ENCODE measurements at places on chromosomes 4 and X.
A peak's percentile ranks its signal among the peaks of the same experiment; 100 is the strongest.

- DNase-seq = peak; percentile 4
Measured at GRCh38 chr4:183158062-183158461, 59.0 kb downstream of the WWC2 start.

DNA sequence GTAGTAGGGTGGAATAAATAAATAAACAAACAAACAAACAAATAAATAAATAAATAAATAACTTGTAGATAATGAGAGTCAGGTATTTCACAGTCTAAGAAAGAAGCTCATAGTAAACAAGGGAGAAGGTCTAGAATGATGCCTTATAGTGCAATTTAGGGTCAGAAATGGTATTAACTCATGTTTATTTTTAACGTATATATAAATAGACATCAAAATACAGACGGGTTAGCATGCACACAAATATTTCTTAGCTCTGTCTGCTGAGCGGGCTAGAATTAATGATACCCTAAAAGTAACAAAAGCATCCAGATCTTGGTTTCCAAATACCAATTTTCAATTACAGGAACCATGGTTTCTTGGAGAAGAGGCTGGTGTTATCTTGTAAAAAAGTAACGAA, 16.6 kb downstream of the PFKFB1 start:
- DNase-seq = no peak

GRCh38 chr4:185764876-185765275, 47.1 kb downstream of the SORBS2 start:
- DNase-seq = no peak

DNA sequence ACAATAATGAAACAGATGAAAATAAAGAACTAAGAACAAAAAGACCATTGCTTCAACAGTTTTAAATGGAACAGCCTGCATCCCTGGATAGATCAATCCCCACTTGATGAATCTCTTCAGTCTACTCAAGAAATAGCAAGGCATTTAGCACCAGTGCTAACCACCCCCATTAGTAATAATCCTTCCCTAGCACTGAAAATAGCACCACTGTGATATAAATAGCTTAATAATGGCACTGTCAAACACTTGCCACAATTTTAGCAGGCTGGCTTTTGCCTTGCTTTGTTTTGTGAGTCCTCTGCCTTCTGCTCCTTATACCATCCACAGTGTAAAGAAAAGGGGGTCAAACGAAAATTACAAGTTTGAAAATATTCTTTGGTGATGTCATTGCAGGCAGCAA, 17.4 kb downstream of the DCX start:
- no peak for DNase-seq

DNA sequence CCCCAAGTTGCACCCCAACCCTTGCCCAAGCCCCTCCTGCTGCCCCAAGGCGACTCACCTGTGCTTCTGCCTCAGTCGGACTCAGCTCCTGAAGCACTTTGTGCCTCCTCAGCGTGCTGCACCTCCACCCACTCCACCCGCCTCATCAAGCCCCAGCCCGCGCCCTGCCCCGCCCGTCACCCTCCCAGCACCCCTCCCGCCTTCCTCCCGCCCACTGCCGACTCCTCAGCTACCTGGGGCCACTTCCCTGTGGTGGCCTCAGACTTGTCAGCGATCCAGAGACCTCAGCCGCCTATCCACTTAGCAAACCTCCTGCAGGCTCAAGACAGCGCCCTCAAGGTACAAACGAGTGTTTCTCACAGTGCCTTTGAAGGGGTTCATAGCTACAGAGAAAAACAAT, 19.6 kb upstream of the IQCM start:
- no peak for DNase-seq

- no peak for DNase-seq
Measured at GRCh38 chrX:134418317-134419113, 41.5 kb upstream of the HPRT1 start.

DNA sequence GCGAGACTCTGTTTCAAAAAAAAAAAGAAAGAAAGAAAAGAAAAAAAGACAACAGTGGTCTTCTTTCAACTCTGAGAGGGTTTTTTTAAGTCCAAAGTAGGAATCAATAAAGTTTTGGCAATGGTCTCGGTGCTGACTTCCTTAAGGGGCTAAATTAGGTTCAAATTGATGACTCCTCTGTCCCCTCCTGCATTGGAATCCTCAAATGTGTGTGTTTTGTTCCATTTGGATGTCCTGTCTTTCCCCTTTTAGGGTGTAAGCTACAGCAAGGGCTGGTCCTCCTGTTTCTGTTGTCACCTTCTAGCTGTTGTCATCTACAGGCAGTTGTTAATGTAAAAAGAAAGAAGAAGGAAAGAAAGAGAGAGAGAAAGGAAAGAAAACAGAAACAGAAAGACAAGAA, 84.3 kb upstream of the PLAC1 start:
- no peak for DNase-seq

- peak; percentile 78 for DNase-seq
Measured at GRCh38 chrX:39149761-39150160, 348.5 kb downstream of the MID1IP1 start.

DNA sequence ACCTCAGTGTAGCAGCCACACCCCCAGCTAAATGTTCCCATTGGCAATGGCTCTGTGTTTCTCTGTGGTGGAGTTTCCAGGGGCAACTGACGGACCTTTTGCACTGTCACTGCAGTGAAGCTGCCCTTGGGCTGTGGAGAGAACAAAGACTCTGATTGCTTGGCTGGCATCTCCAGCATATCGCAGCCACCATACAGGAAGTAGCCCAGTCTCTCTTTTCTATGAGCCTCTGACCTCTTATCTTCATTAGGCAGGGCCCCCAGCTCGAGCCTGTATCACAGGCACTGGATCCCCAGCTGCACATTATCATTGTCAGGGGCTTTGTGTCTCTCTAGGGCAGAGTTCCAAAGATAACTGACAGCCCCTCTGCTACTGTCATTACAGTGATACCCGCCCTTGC, 483.5 kb downstream of the ARAP2 start:
- no peak for DNase-seq

GRCh38 chrX:154458116-154458953, at the start of gene PLXNA3:
PLXNA3 (plus strand) TSS chrX:154458281; CDS start chrX:154460184, 1,903 bp downstream.
- DNase-seq = peak; percentile 45

- no peak for DNase-seq
Measured at GRCh38 chr4:8591114-8591513, 1.5 kb upstream of the CPZ start.

GRCh38 chr4:183288955-183289354, 31.1 kb downstream of the CLDN22 start:
- no peak for DNase-seq

DNA sequence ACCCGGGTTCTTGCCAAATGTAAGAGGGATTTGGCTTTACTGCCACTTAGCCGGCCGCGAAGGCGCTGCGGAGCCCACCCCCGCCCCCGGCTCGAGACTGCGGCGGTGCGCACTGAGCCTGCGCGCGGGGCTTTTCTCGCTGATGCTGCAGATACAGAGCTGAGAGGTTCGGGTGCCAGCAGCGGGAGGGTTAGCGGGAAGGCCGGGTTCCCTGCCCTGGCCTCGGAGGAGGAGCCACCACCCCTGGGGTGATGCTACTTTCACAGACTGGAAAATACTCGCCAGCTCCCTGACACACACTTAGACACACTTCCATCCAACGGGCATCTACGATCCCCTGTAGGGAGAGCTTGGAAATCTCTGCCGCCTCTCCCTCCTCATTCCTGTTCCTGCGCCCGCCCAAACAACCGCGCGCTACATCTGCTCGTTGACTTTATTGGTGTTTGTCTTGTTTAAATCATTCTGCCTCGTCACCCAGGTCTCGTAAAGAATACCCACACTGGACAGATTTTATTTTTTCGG, 2.1 kb upstream of the PCDH7 start:
- no peak for DNase-seq

- DNase-seq = no peak
Measured at GRCh38 chr4:127737295-127737694, 7.1 kb downstream of the SLC25A31 start.

DNA sequence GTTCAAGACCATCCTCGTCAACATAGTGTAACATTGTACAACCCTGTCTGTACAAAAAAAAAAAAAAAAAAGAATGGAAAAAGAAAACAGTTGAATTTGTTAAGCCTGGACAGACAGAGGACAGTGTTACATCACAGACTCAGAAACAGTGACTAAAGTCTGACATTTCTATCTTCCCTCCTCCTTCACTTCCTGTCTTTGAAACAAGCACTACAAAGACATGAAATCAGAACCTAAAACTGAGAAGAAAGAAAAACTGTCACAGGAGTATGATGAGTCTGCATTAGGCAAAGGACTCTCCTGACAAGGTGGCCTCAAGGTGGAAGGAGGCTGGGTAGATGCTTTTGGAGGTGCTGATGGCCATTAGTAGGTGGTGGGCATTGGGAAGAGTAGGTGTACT, 126.7 kb downstream of the RBM47 start:
- DNase-seq = peak; percentile 84

DNA sequence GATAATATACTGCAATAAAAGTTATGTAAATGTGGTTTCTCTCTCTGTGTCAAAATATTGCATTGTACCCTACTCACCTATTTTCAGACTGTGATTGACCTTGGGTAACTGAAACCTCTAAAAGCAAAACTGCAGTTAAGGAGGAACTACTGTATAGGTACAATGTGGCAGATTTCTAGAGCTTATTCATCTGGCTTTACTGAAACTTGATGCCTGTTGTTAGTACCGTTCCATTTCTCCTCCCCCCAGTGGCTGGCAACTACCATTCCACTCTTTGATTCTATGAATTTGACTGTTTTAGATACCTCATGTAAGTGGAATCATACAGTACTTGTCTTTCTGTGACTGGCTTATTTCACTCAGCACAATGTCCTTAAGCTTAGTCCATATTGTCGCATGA, 61.9 kb downstream of the HOPX start:
- no peak for DNase-seq

DNA sequence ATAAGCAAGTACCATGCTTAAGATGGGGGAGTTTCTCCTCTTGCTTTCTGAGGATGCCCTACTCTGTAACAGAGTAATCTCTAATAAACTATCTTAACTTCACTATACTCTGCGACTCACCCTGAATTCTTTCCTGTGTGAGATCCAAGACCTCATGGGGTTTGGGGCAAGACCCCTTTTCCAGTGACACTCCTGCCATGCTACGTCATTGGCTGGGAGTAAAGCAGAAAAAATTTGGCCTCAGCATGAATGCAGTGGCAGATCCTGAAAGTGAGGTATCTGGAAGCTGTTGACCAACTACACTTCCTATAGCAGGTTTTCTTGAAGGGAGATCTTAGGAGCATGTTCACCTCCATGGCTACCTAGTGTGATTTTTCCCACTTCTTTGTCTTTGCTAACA, 109.1 kb upstream of the MED14 start:
- DNase-seq = no peak

DNA sequence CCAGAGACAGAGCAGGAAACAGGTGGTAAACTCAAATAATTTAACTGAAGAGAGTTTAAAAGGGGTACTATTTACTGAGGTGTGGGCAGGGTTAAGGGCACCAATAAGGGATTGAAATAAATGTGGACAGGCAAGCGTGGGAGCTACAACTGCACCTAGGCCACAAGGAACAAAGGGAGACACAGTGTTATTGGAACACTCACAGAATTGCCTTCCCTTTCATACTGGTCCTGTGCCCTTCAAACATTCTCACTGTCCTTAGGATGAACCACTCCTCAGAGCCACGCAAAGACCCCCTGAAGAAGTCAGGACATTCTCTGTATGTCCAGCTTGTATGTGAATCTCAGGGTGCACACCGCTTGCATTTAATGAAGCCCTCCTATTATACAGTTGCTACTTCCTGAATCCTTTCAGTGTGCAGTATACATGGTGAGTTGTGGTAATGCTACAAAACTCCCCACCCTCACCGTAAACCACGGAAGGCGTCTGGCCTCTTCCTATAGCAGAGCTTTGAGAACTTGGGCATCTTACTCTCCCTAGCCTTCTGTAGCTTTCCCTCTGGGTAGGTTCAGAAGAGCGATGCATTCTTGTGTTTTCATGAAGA, 9.6 kb upstream of the MRPL1 start:
- DNase-seq = peak; percentile 52

DNA sequence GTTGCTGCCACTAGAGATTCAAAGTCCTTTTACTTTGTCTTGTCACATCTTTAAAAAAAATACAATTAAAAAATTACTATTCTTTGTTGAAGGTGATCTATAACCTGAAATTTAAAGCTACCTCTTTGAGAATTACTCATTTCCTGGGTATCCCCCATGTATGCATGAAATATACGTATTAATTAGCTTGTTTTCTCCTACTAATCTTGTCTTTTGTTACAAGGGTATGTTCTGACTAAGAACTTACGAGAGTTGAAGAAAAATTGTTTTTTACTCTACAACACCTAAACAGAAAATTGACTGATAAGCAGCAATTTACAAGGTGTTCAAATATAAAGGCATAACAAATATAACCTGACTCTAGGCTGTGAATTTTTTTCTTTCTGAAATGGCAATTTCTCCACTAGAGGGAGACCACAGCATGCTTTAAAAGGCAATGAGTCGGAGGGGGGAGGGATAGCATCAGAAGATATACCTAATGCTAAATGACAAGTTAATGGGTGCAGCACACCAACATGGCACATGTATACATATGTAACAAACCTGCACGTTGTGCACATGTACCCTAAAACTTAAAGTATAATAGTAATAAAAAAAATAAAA, 249.6 kb downstream of the OPHN1 start:
- peak; percentile 39 for DNase-seq

DNA sequence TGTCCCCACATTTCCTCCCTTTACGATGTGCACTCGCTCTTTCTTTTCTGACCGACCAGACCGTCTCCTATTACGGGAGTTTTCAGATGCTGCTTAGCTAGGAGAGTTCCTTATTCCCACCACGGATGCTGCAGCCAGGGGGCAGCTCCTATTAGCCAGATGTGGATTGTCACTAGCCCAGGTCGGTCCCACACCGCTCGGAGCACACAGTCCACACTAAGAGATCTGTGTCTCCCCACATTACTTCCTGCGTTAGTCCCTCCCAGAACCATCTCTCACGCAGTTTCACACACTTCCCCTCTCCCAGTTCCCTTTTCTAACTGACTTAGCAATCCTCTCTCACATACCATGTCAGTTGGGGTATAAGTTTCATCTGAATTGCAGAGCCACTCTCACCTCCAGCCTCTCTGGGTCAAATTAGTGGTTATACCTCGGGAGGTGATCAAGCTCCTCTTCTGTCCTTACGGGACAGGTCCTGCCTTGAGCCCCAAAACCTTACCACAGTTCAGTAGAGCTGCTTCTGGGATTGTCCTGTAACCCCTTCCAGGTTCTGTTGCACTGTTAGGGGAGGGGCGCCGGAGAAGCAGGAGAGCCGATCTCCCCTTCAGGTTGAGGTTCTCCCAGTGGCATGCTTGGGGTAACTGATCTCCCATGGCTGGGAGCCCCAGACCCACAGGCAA, 28.2 kb downstream of the SULT1E1 start:
- peak; percentile 77 for DNase-seq

DNA sequence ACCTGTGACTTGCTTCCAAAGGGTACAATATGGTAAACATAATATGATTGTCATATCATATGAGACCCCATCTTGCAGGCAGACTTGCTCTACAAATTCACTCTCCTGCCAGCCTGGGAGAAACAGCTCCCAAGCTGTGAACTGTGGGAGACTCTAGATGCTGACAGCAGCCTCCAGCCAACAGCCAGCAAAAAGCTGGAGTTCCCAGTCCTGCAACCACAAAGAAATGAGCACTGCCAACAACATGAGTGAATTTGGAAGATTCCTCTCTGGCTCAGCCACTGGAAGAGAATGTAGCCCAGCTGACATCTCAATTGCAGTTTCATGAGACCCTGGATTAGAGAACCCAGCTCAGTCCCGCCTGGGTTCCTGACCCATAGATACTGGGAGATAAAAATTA, 145.4 kb downstream of the QDPR start:
- no peak for DNase-seq

- DNase-seq = no peak
Measured at GRCh38 chr4:6710282-6710681, 617 bp upstream of the MRFAP1L1 start.

GRCh38 chr4:143240939-143241679, 56.4 kb downstream of the USP38 start:
- no peak for DNase-seq

- DNase-seq = no peak
Measured at GRCh38 chrX:38462257-38462656, 99.1 kb upstream of the TSPAN7 start.

Measured in inflammatory macrophage treated with lipopolysaccharide for 4 hours (primary cell).